ENCODE measurements at places on chromosomes 3 and 15.

DNA sequence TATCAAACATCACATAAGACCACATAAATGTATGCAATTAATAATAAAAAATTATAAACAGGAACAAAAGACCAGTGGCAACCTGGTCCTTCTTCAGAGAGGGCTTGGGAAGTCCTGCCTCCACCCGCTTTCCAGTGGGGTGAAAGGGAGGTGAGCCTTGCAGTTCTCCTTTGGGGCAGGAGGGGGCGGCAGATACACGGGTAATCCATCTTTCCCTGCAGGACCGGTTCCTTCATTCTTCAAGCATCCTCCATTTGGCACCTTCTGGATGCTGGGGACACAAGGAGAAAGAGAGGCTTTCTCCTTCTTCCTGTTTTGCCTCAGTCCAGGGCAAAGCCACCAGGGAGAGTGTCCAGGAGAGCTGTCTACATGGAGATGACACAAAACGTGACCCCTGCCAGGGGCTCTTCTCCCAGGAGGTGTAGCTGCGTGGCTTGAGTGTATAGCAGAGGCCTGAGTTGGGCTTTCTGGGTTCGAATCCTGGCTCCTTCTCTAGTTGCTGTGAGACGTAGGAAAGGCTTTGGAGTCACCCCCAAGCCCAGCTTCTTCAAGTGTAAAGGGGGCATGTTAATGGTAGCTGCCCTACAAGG lies 23.2 kb downstream of the RPLP1 start:
- DNase-seq: peak; percentile 31

DNA sequence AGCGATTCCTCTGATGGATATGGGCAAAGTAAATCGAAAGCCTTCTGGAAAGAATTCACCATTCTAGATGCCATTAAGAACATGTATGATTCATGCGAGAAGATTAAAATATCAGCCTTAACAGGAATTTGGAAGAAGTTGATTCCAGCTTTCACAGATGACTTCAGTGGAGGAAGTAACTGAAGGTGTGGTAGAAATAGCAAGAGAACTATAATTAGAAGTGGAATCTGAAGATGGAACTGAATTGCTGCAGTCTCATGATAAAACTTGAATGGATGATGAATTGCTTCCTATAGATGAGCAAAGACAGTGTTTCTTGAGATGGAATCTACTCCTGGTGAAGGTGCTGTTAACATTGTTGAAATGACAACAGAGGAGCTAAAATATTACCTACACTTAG lies 30.1 kb upstream of the TBC1D23 start:
- no peak for DNase-seq

DNA sequence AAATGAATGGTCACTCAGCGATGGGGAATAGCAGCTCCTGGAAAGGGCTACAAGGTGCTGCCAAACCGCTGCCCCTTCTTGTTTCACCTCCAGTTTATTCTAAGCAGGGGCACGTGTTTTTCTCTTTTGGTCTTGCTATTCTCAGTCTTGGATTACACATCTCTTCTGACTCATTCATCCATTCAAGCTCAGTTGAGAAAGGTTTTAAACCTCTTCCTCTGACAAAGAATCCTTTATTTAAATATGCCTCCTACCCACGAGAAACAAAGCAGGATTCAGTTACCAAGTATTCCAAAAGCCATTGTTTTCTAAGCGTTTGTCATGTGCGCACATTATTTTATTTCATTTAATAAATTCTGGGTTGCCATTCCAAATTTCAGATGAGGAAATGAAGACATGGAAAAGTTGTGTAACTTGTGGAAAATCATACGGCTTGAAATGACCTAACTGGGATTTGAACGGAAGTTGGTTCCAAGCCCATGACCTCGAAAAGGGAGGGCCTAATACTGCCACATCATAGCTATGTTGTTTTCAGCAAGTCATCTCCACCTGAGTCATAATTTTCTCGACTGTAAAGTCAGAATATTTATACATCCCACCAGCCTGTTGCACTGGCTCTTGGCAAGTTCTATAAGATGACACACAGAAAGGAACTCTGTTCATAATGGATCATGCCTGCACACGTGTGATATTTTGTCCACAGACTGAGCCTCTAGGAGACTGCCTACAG lies 292.0 kb upstream of the SLCO3A1 start:
- DNase-seq: no peak

DNA sequence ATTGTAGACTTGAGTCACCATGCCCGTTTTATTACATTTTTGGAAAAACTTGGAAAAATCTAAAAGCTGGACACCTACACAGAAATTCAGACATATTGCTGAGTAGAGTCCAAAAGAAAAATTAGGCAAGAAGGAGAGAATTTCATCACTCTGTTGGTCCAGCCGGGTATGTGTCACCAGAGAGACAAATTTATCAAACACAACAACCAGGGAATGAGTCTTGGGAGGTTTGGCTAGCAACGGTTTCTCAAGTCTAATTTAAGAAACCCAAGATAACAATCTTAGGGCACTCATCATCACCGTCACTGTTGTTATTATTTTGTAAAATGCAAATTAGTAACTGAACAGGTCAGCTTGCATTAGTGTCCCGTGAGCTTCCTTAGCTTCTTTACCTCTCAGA lies 197.5 kb upstream of the C2CD4B start:
- no peak for DNase-seq

DNA sequence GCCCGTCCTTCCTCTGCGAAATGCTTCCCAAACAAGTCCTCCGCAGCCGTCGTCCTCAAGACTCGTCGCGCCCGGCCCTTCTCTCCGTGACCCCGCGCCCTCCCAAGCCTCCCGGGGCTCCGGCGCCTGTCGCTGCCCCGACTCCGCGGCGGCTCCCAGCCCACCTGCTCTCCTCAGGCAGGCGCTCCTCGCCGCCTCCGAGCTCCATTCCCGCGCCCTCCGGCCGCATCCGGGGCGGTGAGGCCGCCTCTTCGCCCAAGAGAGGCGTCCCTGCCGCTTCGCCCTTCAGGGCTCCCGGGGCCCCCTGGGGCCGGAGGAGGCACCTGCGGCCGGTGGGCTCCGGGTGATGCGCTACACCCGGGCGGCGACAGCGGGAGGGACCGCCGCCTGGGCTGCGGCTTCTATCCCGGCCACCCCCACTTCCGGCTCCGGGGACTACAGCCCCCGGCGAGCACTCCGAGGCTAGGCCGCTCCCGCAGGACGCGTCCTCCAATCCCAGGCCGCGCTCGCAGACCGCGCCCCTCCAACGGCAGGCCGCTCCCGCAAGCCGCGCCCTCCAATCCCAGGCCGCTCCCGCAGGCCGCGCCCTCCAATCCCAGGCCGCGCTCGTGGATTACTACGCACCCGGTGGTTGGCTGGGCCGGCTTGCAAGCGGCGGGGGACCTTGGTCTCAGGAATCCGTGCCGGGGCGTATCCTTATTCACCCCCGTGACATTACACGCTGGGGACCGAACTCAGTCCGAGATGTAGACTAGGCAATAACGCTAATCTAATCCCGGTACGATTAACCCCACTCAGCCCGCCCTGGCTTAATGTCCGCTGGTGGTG lies at the start of gene RUBCN:
Gene RUBCN (minus strand): TSS at position 414 of the 828 bp plus-strand sequence. CDS start 185 bp downstream, at position 229.
- peak; percentile 89 for DNase-seq

DNA sequence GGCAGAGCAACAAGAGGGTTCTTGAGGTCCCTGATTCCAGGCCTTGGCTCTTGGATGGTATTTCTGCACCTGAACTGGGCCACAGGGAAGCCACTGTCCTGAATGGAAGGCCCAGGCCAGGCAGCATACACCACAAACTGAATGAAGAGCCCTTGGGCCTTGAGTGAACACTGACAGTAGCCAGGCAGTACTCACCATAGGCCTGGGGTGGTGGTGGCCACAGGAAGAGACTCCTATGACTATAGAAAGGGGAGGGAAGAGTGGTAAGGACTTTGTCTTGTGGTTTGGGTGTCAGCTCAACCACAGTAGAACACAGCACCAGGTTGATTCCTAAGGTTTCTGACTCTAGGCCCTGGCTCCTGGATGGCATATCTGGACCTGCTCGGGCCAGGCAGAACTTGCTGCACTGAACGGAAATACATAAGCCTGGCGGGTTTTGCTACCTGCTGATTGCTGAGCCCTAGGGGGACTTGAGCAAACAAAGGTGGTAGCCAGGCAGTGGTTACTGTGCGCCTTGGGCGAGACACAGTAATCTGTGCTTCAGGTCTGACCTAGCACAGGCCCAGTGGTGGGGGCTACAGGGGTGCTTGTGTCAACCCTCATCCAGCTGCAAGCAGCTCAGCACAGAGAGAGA lies 241.4 kb downstream of the ISL2 start:
- no peak for DNase-seq

DNA sequence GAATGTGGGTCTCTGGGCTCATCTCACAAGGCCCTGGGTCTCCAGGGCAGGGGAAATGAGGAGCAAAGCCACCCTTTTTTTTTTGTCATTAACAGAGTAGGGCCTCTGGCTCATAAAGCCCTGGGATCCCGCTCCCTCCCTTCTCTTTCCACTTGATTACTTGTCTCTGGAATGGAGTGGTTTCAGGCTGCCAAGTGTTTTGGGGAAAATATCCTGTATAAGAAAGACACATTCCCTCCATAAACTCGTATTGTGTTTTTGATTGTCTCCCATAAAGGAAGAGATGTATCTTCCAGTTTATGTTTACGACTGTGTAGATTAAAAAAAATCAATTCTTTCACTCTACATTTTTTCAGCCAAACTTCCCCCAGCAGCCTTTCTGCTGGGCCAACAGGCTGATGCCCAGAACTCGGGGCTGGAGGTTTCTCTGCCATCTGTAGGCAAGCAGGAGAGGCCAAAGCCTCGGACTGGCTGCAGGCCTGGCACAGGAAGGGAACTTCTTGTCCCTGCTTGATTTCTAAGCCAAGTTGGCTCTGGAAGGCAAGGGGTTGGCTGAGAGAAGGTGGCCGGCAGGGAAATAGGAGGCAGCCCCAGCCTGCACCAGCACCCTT lies 49.4 kb upstream of the INSYN1 start:
- DNase-seq: no peak

GRCh38 chr3:134797057-134797740 lies 2.1 kb downstream of the EPHB1 start:
- DNase-seq: no peak

DNA sequence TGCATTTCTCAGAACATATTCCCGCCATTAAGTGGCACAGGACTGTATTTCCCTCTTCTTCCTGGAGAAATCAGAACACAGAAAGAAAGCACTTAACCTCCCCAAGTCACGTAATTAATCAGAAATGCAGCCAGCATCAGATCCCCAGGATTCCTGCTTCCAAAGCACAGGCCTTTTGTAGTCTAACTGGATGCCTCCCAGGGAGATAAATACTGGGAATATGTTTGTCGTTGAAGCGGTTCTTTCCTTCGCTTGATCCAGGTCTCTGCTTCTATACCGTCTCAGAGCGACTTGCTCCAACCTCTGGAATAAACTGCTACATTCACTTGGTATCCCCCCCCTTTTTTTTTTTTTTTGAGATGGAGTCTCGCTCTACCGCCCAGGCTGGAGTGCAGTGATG lies 198.6 kb downstream of the KBTBD8 start:
- no peak for DNase-seq

GRCh38 chr3:55322638-55323037 lies 164.5 kb downstream of the WNT5A start:
- no peak for DNase-seq

DNA sequence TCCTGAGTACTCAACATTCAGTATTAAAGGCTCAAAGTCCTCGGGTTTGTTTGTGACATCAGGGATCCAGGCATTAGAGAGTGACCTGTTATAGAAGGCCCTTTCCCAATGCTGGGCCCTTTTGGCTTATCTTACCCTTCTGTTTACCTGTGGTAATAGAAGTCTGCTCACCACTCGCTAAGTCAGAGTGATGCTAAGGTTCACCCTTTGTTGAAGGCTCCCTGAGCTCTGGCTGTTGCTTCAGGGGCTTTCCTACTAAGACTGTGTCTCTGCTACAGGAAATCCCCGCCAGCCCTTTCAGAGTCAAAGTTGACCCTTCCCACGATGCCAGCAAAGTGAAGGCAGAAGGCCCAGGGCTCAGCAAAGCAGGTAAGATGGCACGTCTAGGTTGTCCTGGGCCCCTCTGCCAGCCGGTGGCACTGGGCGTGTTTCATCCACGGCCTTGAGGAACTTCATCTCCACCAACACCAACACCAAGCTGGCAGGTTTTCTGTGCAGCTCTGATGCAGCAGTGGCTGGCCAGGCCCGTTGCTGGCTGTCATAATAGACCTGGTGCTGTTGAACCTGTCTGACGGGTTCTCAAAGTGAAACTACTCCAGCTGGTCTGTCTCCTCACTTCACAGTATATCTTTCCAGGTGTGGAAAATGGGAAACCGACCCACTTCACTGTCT lies 99.1 kb downstream of the DNASE1L3 start:
- no peak for DNase-seq

DNA sequence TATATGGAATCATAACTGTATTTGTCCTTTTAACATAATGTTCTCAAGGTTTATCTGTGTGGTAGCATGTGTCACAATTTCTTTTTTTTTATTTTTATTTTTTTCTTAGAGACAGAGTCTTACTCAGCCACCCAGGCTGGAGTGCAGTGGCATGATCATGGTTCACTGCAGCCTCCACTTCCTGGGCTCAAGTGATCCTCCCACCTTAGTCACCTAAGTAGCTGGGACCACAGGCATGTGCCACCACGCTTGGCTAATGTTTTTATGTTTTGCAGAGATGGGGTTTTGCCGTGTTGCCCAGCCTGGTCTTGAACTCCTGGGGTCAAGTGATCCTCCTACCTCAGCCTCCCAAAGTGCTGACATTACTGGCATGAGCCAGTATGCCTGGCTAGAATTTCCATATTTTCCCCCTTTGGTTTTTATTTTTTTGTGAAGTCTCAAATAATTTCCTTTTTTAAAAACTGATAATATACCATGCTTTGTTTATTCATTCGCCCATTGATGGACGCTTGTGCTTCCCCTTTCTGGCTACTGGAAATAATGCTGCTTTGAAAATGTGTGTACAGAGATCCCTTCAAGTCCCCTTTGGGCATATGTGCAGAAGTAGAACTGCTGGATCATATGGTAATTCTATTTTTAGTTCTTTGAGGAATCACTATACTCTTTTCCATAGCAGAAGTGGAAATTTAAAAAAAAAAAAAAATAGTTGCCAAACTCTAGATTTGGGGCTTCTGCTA lies 28.4 kb downstream of the TMEM40 start:
- DNase-seq: no peak

- DNase-seq: no peak
Observed at GRCh38 chr3:113147681-113148261, 63.6 kb upstream of the BOC start.

GRCh38 chr3:79968418-79968817 lies 200.6 kb upstream of the ROBO1 start:
- no peak for DNase-seq

DNA sequence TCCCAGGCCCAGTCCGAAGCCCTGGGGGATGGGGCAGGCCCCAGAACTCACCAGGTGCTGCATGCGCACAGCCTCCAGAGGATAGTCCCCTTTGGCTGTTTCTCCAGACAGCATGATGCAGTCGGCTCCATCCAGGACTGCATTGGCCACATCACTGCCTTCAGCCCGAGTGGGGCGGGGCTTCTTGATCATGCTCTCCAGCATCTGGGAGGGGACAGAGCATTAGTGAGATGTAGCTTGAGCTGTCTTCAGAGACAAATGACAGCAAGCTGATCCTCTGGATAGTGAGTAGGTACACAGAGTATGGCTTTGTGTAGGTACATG lies 9.1 kb upstream of the GRAMD2A start:
- no peak for DNase-seq

DNA sequence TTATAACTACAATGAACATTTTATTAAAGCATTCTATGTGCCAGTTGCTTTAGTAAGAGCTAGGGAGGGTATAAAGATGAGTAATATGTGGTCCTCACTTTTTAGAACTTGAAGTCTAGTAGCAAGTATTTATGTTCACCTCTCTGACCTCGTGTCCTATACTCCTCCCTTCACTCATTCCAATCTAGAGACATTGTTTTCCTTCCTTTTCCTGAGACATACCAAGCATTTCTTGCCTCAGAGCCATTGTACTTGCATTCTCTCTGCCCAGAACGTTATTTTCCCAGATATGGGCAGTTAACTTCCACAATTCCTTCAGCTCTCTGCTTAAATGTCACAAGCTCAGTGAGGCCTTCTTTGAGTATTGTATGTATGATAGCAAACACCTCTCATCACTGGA lies 408.6 kb downstream of the PDCD6IP start:
- no peak for DNase-seq

Measured in bone marrow (tissue), 2 donors.